ENCODE measurements at places on chromosomes 1 and 21.

GRCh38 chr1:230567221-230567575 lies 75.1 kb upstream of the COG2 start:
- DNase-seq: no peak

- DNase-seq: no peak
Observed at GRCh38 chr21:41583274-41583790, 75.4 kb upstream of the TMPRSS2 start.

GRCh38 chr1:245056913-245057312 lies 97.9 kb upstream of the KIF26B start:
- no peak for DNase-seq

DNA sequence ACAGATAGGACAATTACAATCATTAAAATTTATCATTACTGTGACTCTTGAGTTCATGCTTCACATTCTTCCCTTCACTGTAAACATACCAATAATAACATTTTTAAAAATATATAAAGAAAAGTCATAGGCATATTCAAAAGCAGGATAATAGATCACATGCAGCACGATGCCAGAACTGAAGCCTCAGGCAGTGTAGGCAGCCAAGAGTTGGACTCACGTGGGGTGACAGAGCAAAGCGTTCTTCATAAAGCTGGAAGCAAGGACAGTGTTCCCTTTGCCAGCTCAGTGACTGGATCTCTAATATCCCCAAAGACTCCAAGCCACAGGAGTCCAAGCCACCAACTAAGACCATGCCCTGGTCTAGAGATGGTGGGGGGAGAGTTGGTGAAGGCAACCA lies 77.7 kb downstream of the ODF2L start:
- DNase-seq: no peak

DNA sequence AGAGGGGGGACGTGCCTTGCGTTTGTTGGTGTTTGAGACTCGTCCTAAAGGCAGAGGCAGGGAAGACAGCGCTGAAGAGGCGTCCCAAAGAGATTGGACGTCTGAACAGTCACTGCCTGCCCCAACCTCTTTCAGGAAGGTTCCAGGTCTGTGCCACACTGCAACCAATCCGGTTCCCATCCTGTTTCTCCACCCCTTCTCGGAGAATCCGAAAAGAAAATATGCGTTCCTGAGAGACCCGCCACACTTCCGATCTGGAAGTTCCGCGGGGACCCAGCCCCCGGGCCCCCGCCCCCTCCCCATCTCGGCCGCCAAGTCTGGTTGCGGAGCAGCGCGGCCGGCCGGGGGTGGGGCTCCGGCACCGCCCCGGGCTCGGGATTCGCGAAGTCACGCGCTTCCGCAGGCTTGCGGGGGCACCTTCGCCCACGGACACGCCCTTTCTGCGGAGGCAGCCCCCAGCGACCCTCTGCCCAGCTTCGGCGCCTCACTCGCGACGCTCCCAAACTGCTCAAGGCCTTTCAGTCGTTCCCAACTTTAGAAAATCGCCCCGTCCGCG lies 124.5 kb upstream of the DPYD start:
- no peak for DNase-seq

Measured in activated CD4-positive, alpha-beta T cell treated with anti-CD3 and anti-CD28 coated beads, Interleukin-2, amount 50 U/mL, for 4 hours (primary cell).